Fibroblast of skin of scalp (primary cell): ENCODE measurements at places on chromosomes 7 and 10.
A peak's percentile ranks its signal among the peaks of the same experiment; 100 is the strongest.

GRCh38 chr10:80357851-80358125 is 1.2 kb downstream of the DYDC2 start:
- no peak for DNase-seq

DNA sequence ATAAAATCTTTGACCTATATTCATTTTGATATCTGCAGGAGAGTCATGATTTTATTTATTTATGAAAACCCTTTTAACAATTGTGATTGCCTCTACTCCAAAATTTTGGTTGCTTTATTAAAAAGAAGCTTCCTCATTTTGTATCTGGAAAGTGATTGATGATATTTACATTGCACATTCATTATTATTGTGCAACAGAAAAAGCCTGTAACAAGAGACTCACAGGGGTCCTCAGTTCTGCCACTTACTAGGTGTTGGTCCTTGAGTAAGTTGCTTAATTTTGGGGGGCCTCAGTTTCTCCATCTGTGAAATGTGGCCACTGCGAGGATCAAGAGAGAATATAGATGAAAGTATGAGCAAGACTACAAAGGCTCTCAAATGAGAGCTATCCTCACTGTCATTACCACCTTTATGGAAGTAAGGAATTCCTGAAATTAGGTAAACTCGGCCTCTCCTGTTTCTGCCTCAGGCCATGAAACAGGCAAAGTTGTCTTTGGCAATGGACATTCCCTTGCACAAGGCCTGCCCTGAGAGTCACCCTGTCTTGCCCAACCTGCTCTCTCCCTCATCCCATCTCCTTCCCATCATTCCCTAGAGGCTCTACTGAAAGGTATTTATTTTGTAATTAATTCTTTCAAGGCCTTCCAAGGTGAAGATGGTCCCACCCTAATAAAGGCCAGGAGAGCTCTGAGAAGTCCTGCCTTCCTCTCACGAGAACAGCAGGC is 66.1 kb upstream of the ABLIM1 start:
- DNase-seq, result no peak

DNA sequence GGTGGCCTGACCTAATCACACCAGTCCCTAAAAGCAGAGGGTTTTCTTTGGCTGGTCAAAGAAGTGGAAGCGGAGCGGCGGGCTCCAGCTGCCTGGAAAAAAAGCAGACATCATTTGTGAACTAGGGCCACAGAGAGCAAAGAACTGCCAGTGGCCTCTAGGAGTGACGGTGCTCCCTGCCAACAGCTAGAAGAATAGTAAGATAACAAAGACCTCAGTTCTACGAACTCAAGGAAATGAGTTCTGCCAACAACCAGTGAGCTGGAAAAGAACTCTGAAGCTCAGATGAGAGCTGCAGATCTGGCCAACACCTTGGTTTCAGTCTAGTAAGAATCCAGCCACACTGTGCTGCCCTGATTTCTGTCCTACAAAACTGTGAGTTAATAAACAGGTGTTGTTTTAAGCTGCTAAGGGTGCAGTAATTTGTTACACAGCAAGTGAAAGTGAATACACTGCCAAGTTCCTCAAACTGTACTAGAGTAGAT is 178.0 kb downstream of the SRPK2 start:
- no peak for DNase-seq

DNA sequence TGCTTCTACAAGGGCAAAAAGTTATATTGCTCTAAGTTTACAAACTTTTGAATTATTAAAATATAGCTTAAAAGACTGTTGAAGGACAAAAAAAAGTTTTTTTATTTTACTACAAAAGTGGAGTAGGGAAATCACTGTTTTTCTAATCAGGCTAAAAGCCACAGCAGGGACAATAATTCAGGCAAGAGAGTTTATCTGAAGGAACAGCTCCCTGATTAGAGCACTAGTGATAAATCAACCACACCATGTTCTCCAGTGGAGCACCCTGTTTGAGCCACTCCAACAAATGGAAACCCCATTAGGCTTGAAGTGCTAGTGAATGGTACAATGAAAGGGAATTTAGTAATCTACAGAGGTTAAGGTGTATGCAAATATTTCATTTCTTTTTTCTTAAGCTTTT is 357.1 kb downstream of the SEMA3D start:
- no peak for DNase-seq

DNA sequence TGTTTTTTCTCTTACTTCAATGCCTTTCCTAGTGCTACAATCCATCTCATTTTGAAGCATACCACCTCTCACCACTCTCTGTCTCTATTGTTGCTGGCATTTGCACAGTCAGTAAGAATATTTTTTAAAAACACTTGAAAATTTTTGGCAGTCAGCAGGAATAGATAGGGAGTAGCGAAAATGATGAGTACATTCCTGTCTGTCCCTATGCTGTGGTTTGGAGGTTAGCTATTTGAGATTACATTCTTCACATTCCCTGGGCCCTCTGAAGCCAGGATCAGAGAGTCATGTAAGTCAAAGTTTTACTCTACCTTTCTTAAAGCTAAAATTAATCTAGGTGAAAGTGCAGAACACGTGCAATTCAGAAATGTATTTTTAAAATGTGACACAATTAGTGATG is 53.0 kb upstream of the MAGI2 start:
- DNase-seq, result peak; percentile 72

DNA sequence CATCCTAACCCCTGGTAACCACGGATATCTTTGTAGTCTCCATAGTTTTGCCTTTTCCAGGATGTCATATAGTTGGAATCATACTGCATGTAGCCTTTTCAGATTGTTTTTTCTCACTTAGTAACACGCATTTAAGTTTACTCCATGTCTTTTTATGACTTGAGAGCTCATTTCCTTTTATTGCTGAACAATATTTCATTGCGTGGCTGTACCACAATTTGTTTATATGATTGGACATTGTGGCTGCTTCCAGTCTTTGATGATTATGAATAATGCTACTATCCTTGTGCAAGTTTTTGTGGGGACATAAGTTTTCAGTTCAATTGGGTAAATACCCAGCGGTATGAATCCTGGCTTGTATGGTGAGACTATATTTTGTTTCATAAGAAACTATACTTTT is 60.8 kb downstream of the AOAH start:
- DNase-seq, result no peak

DNA sequence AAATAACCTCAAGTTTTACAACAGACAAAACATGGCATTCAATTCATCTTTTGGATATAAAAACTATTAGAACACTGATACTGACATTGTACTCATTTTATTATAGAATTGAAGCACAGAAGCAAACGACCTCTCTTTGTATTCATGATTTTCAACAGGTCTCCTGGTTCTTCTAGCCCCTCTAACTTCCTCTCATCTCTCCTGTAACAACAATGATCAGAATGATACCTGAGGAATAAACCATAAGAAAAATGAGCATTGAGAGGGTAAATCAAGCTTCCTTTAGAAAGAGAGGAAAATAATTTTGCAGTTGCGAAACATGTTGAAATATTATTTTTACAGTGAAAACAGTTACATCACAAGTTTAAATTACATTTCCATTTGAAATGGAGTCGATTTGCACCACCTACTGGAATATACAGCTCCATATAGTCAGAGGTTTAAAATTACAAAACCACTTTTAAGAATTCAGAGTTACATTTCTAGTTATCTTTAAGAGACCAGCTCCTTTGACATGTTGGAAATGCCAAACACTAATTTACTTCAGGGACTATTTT is 17.5 kb upstream of the TEX36 start:
- peak; percentile 57 for DNase-seq

DNA sequence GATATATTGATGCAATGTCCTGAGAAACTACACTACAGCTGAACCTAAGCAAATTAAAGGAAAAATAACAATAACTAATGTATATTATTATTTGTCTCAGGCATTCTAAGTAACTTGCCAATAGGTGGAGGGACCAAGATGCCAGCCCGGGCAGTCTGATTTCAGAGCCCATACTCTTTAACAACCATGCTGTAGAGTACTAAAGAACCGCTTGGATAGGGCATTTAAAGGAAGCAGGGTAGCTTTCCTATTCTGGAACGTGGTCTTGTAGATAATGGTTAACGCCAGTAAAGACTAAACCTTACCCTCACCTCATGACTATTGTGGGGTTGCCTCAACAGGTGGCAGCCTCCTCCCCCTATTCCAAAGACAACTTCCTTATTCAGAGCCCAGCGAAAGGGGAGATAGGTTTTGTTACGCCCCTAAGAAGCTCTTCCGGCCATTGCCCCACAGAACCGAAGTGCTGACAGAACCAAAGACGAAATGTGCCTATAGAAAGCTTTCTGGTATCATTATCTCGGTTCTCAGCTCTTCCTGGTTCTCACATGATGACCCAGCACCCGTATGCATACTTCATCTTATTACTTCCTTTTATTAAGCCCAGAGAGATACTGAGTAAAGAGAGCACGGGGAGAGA is 707 bp upstream of the C1GALT1 start:
- no peak for DNase-seq
